Stimulated activated naive CD4-positive, alpha-beta T cell treated with Interleukin-2 at 50 U/mL for 16 hours (primary cell): ENCODE measurements at places on chromosomes 12 and 14.

- DNase-seq: no peak
Measured at GRCh38 chr12:12915656-12916055, 24.3 kb downstream of the GPRC5A start.

GRCh38 chr14:68286667-68287066, 467.1 kb downstream of the RAD51B start:
- DNase-seq: no peak

DNA sequence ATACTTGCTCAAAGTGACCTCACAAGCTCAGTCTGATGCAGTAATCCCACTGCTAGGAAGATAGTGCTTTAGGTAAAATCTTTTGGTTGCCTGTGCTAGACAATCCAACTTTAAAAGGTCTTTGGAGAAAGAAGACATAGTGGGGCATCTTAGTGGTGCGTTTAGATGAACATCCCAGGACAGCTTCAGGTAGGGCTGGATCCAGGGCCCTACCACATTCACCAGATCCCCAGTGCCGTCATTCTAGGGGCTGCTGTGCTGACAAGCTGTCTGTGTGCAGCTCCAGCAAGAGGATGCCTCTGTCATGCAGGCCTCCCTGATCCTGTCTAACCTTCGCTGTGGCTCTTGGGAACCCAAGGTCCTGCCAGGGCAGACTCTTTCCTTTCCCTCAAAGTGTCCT, 100.7 kb upstream of the EIF5 start:
- DNase-seq: no peak

- no peak for DNase-seq
Measured at GRCh38 chr12:1848745-1849144, 28.4 kb downstream of the LRTM2 start.

DNA sequence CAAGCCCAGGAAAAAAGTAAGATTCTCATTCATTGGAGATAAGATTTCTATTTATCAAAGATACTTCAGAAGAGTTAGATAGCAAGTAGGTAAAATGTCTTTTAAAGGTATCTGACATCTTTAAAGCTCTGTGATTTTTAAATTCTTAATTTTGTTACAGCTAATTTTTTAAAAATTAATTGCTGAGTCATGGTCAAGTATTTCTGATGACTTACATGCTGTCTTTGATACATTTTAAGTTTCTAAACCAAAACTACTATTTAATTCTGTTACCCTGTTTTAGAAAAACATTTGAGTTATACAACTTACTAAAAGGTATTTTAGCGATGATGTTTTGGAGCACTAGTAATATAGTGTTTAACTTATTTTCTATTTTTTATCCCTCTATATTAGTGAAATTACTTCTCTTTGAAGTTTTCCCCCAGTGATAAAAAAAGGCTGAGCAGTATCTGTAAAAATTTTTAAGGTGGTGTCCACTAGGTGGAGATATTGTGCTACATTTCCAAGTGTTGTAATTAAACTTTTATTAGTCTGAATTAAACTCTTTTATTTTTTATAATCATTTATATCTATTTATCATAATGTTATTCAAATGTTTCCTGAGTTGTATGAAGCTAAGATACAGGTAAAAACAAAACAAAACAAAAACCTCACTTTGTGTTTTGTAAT, 11.5 kb downstream of the ALG10 start:
- no peak for DNase-seq

- no peak for DNase-seq
Measured at GRCh38 chr14:86373886-86374285, 843.9 kb downstream of the FLRT2 start.

DNA sequence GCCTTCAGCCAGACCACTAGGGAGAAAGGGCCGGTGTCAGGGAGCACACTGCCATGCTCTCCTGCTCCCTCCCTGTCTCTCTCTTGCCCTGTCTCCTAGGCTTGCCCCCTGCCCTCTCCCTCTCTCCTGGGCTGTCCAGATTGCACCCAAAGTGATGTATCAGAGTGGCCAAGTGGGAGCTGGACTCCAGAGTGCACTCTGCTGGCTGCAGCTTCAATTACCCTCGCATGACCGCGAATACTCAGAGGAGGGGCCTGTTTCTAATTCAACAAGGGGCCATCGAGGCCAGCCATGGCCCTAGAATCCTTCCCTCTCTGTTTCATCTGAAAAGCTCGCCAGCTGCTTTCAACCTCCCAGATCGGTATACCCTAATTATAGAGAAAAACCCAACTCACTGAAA, 206.4 kb upstream of the FKBP4 start:
- DNase-seq: no peak

- DNase-seq: no peak
Measured at GRCh38 chr14:64849940-64850339, 29.8 kb downstream of the SPTB start.

DNA sequence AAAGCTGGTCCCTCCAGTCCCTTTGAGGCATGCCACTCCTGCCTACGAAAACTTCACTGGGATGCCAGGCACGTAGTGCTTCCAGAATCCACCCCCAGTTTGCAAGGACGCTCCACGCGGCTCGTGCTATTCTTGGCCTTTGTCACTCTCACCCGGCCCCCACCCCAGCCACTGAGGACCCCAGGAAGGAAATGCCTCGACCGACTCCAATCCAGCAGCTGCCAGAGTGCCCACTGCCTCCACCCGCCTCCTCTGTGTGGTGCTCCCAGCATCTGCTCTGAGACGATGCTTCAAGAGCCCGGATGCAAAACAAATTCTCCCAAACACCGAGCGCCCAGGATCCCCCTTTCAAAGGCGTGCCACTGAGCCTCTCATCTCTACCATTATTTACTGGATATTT, 123.9 kb downstream of the RFLNA start:
- no peak for DNase-seq

- DNase-seq: no peak
Measured at GRCh38 chr12:43332977-43333640, 218.9 kb downstream of the ADAMTS20 start.

GRCh38 chr12:49616533-49617219, 6.7 kb upstream of the PRPF40B start:
- no peak for DNase-seq

DNA sequence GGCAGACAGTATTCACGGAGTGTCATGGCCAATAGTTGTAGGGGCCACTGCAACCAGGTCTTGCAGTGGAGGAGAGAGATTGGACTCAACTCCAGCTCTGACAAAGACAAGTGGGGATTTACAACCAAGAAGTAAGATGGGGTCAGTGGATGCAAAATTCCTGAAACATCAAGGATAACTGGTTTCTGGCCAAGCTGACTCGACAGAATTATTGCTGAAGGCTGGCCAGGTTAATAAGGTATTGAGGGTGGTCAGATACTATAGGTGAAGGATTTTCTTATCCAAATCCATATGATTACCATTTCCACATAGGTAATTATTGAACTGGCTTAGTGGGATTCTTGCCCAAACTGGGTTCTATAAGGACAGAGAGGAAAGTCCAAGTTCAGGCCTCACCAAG, 64.9 kb upstream of the FOXG1 start:
- no peak for DNase-seq
